ENCODE measurements at places on chromosomes 5 and 9. TPM values are rescaled to one million over a fixed set of nuclear protein-coding genes. Genes with fewer than 3 reads are reported as not detected.

Gene ANXA2R
- total RNA-seq = 0.88 TPM

Gene SPINK13
- not detected for total RNA-seq

Gene LOX
- not detected for total RNA-seq

Gene CAMSAP1
- total RNA-seq = 43.3 TPM

Gene ADAMTS13
- total RNA-seq = 1.2 TPM

GRCh38 chr9:106868565-106868964, 5.6 kb downstream of the ZNF462 start:
- no peak for DNase-seq

DNA sequence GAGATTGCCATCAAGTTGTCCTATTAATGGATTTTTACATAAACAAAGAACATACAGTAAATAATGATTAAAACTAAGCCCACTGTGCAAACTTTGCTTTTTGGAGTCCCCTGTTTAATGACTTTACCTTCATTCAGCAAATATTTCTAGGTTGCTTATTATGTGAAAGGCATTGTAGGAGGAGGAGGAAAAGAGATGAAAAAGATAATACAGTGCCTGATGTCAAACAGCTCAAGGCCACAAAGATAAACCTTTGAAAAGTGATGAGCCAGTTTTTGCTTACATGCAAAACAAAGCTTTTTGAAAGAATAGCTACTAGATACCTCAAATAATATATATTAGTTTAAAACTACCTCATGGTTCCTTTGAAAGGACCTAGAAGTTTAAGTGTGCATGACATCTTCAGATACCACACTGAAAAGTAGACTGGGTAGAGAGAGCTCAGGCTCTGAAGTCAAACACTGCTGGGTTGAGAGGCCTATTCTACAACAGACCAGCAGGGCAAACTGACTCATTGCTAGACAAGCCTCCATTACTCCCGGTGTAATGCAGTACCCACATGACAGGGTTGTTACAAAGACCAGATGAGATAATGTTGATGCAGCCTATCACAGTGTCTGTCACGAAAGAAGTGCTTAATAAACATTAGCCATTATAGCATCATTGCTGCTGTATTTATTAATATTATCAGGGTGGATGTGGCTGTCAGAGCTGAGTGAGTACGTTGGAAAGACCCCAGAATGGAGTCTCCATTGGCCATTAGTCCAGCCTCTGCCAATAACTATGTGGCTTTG, 11.8 kb downstream of the DEPDC1B start:
- DNase-seq = no peak

GRCh38 chr5:133485468-133485867, 126.9 kb downstream of the FSTL4 start:
- DNase-seq = no peak

DNA sequence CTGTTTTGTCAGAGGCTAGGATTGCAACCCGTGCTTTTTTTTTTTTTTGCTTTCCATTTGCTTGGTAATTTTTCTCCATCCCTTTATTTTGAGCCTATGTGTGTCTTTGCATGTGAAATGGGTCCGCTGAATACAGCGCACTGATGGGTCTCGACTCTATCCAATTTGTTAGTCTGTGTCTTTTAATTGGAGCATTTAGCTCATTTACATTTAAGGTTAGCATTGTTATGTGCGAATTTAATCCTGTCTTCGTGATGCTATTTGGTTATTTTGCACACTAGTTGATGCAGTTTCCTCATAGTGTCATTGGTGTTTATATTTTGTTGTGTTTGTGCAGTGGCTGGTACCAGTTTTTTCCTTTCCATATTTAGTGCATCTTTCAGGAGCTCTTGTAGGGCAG, 36.2 kb upstream of the TAF11L2 start:
- no peak for DNase-seq

DNA sequence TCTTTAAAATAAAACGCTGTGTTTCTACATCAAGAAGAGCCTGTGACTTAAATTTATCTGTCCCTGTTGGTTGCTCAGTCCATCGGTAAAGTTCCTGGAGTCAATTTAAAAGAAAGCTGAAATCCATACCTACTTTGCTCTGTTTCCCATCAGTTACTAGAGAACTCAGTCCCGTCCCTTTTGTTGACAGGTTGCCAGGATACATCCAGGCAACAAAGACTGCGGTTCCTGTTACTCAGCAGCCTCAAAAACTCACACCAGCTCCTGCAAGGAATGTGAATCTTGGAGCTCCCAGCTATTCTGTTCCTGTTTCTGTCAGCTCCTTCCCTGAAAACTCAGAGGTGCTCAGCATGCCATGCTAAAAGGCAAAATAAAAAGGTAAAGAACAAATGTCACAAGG, at the start of gene ZNF474:
ZNF474 (plus strand) TSS at position 241 of the 400 bp plus-strand sequence. CDS start 22,445 bp downstream, outside the sequence.
- no peak for DNase-seq

DNA sequence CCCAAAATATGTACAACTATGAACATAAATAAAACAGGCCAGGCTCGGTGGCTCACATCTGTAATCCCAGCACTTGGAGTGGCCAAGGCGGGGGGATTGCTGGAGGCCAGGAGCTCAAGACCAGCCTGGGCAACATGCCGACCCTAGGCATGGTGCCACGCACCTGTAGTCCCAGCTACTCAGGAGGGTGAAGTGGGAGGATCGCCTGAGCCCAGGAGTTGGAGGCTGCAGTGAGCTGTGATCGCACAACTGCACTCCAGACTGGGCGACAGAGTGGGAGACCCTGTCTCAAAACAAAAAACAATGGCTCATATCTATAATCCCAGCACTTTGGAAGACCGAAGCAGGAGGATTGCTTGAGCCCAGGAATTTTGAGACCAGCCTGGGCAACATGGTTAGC, 1.5 kb downstream of the HAUS6 start:
- no peak for DNase-seq

DNA sequence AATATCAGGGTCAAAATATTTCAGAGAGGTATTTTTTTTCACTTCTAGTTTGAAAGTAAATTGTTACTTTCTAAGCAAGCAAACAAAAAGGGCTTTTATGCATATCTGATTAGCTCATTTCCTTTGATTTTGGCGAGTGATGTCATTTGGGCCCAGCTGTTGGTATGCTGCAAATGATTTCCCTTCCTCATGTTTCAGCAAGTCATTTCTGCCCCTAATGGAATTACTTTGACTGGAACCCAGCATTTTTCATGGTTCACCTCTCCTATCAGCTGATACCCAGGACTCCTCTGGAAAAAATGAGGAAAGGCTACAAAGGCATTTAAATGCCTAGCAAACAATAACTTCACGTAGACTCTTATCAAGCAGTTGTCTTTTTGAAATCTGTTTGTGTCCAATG, 500.6 kb downstream of the EBF1 start:
- no peak for DNase-seq

DNA sequence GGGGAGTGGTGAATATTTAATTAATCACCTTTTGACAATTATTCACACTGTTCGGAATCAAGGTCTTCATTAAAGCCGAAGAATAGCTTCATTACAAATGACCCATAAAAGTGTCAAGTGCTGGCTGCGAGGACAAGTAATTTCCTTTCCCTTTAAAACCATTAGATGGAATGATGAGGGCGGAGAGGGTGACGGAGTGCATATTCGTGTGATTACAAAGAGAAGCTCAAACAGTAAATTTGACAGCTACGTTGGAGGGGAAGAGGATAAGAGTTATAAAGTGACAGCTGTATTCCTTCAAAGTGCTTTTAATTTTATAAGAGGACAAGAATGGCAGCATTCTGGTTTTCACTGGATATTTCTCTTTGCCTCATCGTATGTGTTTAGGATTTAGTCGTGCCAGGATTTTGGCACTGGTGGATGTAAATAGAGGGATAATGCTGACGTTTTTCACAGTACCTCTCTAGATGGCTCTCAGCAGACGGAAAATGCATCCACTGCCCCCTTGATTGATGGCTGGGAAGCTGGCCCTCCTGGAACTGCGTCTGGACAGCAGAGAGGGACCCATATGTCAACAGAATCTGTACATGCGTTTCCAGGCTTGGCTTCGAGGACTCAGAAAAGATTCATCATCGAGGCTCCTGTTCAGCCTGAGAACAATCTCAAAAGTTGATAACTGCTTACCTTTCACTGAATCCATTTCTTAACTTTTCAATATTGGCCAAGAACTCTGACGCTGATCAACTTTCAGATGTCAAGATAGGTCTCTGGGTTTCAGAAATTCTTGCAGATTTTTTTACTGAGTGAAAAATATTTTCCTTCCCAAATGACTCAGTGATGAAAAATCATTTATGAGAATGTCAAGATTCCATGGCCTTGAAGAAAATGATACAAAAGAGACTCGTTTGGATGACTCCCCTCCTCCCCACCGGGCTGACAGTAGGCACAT, 50.4 kb upstream of the IRX2 start:
- DNase-seq = no peak

- DNase-seq = no peak
Observed at GRCh38 chr5:158988987-158989730, 110.6 kb downstream of the EBF1 start.

DNA sequence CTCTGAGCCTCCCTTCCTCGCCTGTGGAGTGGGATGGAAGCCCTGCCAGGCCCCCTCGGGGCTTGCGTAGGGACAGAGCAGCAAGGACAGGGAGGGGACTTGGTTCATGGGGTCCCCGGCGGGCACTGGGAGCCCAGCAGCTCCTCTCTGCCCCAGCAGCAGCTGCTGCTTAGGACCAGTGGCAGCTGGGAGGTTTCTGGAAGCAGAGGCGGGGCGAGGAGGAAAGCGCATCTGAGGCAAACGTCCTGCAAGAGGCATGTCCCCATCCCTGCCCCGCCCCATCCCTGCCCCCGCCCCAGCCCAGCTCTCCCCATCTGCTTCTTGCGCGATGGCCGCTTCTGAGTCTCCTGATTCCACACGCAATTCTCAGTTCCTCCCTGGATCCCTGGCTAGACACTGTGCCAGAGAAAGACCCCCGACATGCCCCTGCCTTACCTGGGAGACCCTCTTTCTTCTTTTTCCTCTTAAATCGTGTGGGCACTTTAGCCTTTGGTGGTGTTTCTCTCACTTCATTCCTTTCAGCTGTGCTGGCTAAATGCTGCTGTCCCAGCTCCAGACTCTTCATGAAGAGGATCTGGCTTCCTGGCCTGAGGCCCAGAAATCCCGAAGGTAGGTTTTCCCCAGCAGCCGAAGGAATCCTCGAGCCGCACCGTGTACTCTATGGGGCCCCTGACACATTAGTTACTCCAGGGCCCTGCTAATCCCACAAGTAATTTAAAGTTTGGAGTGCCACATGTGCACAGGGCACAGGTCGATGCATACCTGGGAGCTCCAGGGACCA, 4.4 kb upstream of the OR2S2 start:
- DNase-seq = no peak

GRCh38 chr9:82797534-82797933, 265.4 kb downstream of the RASEF start:
- DNase-seq = no peak
